ENCODE measurements at places on chromosomes 5 and 9.

- DNase-seq, result peak; percentile 72
Measured at GRCh38 chr9:18543406-18544192, 69.6 kb downstream of the ADAMTSL1 start.

- peak; percentile 90 for DNase-seq
Measured at GRCh38 chr5:91381774-91382359, 1.2 kb downstream of the ARRDC3 start.

- DNase-seq, result no peak
Measured at GRCh38 chr5:10599862-10600284, 36.0 kb downstream of the ANKRD33B start.

GRCh38 chr9:121976751-121977150 lies 116.4 kb downstream of the TTLL11 start:
- DNase-seq, result peak; percentile 29

DNA sequence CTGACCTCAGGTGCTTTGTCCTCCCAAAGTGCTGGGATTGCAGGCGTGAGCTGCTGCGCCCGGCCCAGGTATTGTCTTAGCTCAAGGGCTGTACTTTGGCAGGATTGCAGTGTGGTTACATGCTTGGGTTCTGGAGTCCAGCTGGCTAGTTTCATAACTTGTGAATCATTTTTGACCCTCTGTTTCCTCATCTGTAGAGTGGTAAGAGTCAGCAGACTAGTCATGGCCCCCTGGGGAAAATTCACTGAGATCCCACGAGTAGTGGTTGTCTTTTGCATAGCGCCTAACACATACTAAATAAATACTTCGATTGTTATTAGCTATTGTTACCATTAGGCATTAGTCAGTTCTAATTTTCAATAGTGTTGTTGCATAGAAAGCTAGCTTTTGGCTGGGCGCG lies 14.3 kb downstream of the PTPA start:
- DNase-seq, result no peak

GRCh38 chr5:58794875-58795274 lies 212.0 kb downstream of the RAB3C start:
- no peak for DNase-seq

GRCh38 chr9:2012347-2012746 lies 2.8 kb upstream of the SMARCA2 start:
- no peak for DNase-seq

DNA sequence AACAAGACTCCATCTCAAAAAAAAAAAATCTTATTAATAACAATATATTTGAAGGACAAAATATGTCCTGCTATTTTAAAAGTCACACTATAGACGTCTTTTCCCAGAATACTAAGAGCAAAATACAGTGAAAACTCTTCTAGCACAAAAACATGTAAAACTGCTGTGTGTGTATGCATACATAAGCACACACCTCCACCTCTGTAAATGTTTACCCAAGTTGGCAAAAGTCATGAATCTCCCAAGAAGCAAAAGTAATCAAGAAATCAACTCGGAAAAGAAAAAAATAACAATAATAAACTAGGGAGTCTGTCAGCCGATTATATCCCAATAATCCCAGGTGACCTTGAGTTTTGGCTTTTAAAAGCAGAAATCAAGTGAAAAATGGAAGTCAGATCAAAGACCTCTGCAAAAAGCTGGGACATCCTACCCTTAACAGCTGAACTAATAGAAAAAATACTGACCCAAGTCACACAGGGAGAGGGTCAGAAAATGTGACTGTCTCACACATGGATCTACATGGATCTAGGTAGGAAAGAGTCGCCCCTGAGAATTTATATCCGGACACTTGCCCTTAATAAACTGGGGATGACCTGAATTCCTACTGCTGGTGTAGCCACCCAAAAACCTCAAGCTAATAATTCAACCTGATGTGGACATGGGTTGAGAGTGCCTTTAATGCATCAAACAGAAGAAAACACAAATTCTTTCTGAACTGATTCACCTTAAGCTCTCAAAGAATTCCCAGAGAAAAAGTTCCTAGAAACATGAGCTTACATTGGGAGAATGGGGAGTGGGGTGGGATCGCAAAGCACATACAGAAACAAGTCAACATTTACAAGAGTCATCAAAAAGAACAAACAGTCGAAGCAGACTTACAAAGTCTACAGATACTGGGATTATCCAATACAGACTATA lies 29.9 kb downstream of the LPAR1 start:
- DNase-seq, result no peak

DNA sequence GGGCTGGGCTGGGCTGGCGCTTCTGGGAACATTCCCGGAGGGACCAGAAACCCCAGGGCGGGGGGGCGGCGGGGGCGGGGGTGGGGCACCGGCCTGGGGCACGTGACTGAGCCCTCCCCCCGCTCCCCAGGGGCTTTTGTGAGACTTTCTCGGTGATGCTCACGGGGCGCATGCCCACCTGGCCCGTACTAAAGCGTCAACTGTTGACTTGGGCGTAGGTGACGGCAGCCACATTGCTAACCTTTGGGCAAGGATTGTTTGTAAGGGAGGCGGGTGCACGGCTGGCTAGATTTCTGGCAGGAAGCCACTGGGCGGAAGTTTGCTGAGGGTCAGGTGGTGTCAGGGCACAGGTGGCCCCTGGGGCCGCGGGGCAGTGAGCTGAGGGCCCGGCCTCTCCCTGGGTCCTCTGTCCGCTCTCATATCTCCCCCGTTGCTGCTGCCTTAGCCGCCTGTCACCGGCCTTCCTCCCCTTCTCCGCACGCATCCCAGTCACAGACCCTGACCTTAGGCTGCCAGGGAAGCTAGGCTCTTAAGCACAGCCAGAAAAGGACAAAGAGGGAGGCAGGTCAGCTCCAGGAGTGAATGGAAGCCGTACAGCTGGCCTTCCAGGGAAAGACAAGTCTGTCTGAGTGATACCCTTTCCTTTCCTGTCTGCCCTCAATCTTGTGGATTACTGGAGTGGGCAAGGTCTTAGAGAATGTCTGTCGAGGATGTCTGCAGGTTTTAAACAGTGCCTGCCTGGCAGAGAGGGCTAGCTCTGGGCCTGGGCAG lies 812 bp downstream of the CACFD1 start:
- DNase-seq, result peak; percentile 69

- no peak for DNase-seq
Measured at GRCh38 chr9:131020388-131020787, 11.4 kb downstream of the LAMC3 start.

GRCh38 chr9:77679088-77679487 lies 31.0 kb upstream of the GNA14 start:
- no peak for DNase-seq

DNA sequence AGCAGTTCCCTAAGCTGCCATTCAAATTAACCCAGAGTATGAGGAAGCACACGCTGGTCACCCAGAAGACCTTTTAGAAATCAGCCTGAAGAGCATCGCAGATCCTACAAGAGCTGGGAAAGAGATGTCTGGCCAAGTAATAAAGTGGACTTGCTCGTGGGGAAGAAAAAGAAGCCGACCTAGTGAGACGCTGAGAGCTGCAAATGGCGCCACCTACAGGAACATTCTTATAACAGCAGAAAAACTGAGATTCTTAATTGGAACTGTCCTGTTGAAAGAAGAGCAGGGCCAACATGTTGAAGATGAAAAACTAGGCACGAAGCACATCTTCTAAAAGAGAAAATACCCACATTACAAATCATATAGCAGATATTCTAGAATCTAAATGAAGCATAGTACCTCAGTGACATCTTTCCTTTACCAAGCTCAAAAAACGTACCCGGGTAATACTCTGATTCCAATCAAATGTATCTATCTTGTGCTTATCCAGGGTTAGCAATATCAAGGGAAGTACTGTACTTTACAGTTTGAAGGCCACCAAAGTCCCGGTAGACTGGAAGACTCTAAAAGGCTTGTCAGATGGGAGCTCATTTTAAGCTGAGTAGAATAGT lies 3.9 kb upstream of the GNAQ start:
- DNase-seq, result peak; percentile 90

DNA sequence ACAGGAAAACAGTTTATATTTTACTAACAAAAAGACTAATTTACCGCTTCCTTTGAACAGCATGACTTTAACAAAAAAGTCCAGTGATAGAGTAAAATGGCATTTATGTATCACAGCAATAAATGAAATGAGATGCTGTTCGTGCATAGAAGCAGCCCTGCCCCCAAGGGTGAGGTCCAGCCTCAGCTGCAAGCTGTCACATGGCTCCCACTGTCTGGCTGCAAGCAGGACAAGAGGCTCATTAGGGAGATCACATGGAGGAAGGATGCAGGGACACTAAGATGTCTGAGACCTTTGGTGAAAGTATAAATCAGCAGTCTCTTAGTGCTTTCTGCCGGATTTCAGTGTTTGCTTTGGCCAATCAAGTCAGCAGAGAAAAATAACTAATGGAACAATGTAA lies 23.0 kb downstream of the GDNF start:
- peak; percentile 11 for DNase-seq

- DNase-seq, result no peak
Measured at GRCh38 chr5:82622711-82623514, 344.8 kb upstream of the RPS23 start.

GRCh38 chr9:111970827-111971226 lies 74.2 kb downstream of the UGCG start:
- DNase-seq, result no peak

DNA sequence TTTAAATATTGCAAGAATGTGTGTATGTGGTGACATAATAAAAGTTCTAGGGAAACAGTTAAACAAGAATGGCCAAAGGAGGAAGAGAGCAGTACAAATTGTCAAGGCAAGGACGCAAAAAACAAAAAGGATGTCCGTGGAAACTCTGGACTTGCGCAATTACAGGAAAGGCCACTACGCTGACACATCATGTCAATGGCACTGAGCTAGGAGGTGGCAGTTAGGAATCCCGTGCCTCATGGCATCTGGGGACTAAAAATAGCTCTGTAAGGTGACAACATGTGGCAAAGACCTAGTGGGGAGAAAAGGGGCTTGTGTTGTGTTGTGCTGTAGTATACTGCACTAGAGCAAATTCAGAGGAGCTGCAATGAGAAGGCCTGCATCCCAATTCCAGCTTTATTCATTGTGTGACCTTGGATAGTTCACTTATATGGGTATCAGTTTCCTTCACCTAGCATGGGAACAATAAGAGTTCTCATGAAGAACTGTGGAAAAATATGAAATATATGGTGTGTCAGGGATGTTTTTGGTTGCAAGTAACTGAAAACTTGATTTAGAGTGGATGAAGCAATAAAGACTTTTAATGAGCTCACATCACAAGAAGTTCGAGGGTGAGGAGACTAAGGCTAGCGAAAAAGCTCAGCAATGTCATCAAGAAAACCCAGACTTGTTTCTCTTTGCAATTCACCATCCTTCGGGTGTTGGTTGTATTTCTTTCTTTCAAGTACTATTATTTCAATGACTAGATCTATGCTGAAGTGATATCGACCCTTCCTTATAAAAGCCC lies 124.1 kb upstream of the STC2 start:
- DNase-seq, result peak; percentile 26

DNA sequence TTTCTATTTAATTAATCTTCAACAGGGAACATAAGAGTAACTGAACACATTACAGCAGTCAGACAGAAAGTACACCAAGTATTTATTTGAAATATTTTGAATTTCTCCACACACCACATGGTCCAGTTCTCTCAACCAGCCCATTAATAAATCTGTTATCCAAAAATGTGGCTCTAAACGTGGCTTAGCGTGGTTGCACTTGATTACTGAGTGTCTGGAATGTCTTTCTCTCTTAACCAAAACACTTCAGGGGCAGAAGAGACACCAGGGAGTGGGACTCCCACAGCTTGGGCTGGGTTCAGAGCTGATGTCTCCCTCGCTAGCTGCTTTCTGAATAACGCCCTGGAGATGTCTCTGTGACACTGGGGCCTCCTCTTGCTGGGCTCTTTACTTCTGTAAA lies 52.6 kb upstream of the FANCC start:
- no peak for DNase-seq

DNA sequence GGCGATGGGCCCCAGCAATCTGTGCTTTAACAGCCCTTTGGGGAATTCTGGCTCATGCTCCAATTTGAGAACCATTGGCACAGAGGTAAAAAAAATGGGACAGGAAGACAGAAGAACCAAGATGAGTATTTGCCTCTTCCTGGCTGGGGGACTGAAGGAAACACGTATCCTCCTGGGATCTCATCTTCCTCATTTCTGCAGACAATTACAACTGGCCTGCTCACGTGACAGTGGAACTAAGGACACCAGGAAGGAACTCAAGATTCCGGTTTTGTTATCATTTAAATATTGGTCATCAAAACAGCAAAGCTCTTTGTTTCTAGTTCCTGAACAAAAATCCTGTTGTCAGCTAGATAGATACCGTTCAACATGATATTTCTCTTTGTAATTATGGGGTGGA lies 216.0 kb upstream of the DAP start:
- DNase-seq, result no peak

- DNase-seq, result no peak
Measured at GRCh38 chr5:14284392-14285148, 141.4 kb downstream of the TRIO start.

- no peak for DNase-seq
Measured at GRCh38 chr9:98071737-98072136, 15.2 kb downstream of the NANS start.

DNA sequence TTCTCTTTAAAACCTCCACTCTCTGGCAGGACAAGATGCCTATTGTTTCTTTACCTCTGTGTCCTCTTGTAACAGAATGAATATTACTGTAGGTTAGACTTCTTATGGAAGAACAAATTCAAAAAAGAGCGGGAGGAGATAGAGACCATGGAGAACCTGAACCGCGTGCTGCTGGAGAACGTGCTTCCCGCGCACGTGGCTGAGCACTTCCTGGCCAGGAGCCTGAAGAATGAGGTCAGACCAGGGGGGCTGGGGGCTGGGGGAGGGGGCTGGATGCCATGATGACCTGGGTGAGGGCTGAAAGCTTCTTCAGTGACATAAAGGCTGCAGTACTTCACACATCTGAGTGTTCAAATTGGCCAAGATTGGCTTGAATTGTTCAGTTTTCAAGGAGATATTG lies 61.4 kb downstream of the CFAP90 start:
- DNase-seq, result no peak

GRCh38 chr9:69307446-69308205 lies 17.4 kb upstream of the ENTREP1 start:
- DNase-seq, result peak; percentile 76

- no peak for DNase-seq
Measured at GRCh38 chr5:135890296-135890695, 5.3 kb downstream of the IL9 start.

DNA sequence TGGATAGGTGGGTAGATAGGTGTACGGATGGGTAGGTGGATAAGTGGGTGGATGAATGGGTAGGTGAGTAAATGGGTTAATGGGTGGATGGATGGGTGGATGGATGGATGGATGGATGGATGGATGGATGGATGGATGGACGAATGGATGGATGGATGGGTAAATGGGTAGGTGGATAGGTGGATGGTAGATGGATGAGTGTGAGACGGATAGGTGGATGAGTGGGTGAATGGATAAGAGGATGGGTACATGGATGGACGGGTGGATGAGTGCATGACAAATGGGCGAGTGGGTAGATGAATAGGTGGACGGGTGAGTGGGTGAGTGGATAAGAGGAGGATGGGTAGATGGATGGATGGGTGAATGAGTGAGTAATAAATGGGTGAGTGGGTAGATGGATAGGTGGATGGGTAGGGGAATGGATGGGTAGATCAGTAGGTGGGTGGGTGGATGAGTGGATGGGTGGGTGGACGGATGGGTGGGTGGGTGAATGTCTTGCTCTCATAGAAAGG lies 179.2 kb downstream of the FGF18 start:
- DNase-seq, result no peak

GRCh38 chr5:168934169-168934568 lies 355.0 kb upstream of the PANK3 start:
- DNase-seq, result no peak

Measured in cardiac muscle cell (in vitro differentiated cells and primary cell).